ENCODE measurements at places on chromosomes 13 and 19.

DNA sequence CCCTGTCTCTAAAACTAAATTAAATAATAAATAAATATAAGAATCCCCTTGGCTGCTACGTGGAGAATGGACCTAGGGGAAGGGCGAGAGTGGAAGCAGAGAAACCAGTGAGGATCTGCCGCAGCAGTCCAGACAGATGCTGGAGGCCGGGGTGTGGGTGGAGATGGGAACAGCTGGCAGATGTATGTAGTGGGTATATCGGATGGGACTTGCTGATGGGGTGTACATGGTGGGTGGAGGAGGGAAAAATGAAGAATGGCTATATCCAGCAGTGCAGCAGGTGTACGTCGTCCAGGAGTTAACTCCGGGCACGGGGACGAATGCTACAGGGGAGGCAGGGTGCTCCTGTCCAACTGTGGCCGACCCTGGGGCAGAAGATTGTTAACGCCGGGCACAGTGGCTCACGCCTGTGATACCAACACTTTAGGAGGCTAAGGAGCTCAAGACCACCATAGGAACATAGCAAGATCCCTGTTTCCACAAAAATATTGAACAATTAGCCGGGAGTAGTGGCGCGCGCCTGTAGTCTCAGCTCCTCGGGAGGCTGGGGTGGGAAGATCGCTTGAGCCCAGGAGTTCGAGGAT lies 654 bp downstream of the CEP89 start:
- DNase-seq, result no peak

- no peak for DNase-seq
These were observed 137.0 kb downstream of the SLITRK6 start for GRCh38 chr13:85662186-85662585.

- DNase-seq, result no peak
These were observed at the start of gene GAS6 for GRCh38 chr13:113863524-113864272. Gene GAS6, minus strand, starts transcription at chr13:113864076. Its CDS starts 156 bp downstream, at chr13:113863920.

DNA sequence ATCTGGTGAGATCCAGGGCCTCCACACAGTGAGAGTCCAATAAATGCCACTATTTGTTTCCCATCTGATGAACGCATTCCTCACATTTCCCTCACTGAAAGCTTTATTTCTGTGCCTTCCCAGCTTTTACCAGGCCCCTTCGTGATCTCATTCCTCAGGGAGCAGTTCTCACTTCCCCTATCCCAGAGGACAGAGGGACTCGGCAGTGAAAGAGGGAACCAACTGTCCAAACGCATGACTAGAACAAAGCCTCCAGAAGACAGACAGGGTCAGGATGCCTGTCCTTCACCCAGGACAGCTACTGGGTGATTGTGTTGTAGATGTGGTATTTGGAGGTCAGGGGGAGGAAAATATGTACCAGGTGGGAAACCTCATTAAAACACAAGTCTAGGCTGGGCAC lies 2.0 kb upstream of the ZBTB45 start:
- no peak for DNase-seq

- no peak for DNase-seq
These were observed 235.8 kb downstream of the B3GLCT start for GRCh38 chr13:31435536-31435935.

- DNase-seq, result peak; percentile 6
These were observed 53.5 kb upstream of the PCDH9 start for GRCh38 chr13:67283637-67284036.

DNA sequence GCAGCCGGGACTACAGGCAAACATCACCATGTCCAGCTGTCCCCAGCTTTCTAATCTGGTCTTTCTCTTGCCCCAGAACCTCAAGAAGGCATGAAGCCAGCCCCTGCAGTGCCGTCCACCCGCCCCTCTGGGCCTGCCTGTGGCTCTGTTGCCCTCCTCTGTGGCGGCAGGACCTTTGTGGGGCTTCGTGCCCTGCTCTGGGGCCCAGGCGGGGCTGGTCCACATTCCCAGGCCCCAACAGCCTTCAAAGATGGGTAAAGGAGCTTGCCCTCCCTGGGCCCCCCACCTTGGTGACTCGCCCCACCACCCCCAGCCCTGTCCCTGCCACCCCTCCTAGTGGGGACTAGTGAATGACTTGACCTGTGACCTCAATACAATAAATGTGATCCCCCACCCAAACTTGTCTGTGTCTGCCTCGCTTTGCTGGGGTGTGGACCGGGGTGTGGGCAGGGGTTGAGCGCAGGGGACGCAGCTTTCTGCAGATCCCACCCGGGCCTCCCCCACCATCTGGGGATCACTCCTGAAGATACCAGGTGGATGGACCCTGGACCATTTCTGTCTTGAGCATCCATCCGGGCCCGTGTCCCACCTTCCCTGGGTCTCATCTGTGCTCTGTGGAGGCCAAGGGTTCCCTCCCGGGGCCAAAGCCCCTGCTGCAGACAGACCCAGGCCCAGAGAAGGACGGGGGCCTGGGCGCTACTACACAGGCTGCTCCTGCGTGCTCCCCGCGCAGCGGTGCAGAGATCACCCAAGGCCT lies 15.3 kb downstream of the PRKCSH start:
- DNase-seq, result no peak

- DNase-seq, result no peak
These were observed 32.7 kb upstream of the NFIC start for GRCh38 chr19:3333662-3334061.

DNA sequence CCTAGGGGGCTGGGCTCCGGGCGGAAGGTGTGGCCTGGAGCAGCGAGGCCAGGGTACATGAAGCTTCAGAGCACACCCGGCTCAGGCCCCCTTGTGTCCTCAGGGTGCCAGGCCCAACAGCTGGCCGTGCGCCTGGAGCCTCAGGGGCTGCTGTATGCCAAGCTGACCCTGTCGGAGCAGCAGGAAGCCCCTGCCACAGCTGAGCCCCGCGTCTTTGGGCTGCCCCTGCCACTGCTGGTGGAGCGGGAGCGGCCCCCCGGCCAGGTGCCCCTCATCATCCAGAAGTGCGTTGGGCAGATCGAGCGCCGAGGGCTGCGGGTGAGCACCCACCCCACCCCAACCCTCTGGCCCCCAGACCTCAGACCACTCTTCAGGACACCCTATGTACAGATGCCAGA lies 3.2 kb downstream of the SYDE1 start:
- no peak for DNase-seq

GRCh38 chr13:113604186-113604585 lies 19.6 kb downstream of the TFDP1 start:
- no peak for DNase-seq

DNA sequence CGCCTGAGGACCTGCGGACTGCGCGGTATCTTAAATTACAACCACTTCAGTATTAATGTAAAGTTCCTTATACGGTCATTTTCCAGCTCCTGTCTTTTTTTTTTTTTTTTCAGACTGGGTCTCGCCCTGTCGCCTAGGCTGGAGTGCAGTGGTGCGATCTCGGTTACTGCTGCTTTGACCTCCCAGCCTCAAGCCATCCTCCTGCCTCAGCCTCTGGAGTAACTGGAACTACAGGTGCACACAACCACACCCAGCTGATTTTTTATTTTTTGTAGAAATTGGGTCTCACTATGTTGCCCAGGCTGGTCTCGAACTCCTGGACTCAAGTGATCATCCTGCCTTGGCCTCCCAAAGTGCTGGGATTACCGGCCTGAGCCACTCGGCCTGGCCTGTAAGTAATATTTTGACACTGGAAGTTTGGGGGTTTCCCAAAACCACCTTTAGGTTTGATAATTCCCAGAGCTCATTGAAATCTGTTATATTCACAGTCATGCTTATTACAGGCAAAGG lies 406 bp upstream of the EID2B start:
- no peak for DNase-seq
